ENCODE measurements at places on chromosomes 12 and 14.

DNA sequence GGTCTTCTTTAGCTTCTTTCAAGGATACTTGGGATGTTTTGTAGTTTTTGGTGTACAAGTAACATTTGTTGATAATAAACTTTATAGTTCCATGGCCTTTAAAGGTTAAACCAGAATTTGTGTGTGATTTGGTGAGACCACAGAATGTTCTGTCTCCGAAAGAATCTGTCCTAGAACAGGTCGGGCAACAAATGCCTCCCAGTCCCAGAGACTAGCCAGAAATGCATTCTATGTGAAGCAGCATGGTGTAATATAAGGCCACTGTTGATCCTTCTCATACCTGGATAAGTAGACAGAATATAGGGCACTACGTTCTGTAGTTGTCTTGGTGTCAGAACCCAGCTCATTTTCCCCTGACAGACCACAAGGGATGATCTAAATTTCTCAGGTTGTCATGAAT, 10.0 kb downstream of the STYK1 start:
- DNase-seq, result no peak

GRCh38 chr12:106078358-106079010, 60.3 kb downstream of the NUAK1 start:
- no peak for DNase-seq

DNA sequence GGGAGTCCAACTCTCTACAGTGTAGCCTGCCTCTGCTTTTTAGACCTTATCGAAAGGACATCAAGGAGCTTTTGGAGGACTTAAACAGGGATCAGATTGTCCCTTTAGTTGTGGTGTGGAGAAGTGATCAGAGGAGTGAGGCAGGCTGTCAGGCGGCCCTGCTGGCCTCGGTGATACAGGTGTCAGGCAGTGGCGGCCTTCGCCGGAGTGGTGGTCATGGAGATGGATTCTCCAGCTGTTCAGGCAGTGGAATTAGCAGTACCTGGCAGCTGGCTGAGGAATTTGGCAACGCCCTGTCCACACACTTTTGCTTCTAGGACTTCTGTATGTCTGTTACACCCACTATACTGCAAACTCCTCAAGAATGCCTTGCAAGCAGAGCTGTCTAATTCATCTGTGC, 4.2 kb upstream of the CLMN start:
- no peak for DNase-seq

DNA sequence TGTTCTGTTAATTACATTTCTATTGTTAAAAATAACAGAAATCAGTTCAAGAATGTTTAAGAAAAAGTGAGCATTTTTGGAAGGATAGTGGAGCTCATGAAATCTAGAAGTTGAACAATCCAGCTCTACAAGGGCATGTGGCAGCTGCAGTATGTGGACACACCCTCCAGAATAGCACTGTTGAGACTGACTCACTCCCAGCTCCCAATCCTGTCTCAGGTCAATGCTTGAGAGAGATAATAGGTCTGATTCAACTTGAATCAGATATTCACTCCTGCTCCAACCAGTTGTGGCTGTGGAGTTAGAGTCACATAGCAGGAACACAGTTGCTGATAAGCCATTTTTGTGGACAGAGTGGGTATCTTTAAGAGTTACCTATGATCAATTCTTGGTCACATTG, 113.0 kb upstream of the NTF3 start:
- DNase-seq, result no peak

DNA sequence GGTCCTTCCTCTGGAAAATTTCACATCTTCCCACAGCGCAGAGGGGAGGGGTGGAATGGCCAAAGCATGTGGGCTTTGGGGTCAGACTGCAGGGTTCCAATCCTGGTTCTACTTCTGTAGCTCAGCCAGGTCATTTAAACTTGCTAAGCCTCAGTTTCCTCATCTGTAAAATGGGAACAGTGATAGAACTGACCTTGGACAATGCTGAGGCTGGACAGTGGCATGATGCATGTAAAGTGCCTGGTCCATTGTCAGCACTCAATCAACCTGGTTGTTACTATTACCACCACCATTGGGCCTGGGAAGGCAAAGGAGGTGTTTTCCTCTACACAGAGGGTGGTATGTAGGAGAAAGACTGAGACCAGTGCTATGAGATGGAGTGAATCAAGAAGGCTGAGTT, 162.8 kb downstream of the VRK1 start:
- DNase-seq, result no peak

DNA sequence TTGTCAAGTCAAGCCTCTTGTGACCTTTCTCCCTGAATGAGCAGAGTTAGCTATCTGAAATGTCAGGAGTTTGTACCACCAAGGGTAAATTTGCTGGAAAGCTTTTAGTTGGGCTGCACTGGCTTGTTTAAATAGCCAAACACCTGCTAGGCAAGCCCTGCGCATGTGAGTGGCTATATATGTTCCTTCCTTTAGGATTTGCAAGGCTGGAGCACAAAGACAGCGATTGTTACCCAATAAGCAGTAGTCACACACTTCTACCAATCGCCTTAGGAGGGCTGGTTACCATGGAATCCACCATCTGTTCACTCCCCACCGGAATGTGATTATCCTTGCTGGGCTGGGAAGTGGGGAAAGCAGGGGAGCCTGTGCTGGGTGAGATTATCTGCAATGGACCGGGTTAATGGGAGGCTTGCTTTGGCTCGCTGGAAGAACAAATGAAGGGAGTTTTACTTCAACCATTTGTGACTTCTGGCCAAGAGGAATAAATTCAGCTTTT, 102.5 kb downstream of the FGD4 start:
- no peak for DNase-seq

- no peak for DNase-seq
Measured at GRCh38 chr12:57533108-57533507, 10.5 kb downstream of the MBD6 start.

DNA sequence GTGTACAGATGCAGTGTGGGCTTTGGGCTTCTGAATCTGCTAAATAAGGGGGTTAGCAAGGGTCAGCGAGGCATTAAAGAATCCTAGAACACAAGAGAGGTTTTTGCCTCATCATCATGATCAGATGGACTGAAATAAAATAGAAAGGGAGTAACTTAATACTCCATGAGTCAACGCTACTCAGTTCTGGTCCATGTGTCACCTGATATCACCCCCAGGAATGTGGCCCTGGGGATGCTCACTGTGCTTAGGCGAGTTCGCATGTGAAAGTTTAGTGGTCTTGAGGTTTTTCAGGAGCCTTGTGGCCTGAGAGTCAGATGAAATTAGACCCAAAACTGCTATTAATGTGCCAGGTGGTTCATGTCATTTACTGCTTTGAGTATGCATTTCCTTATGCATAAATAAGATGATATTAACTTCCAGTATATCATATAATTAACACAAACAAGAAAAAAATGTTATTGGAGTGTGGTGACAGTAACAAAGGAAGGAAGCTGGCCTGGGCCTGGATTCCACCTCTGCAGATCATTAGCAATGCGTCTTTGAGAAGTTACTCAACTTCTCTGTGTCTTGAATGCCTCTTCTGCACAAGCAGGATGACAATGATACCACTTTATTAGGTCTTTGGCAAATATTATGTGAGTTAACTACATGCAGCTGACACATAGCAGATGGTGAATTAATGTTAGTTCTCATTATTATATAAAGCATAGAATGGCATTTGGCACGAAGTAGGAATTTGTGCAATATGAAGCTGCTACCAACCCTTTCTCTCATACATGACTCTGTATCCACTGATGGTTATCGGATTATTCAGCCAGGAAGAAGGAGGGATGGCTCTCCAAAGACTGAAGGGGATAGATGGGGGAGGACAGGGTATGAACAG, 1272.6 kb downstream of the AACS start:
- DNase-seq, result no peak

DNA sequence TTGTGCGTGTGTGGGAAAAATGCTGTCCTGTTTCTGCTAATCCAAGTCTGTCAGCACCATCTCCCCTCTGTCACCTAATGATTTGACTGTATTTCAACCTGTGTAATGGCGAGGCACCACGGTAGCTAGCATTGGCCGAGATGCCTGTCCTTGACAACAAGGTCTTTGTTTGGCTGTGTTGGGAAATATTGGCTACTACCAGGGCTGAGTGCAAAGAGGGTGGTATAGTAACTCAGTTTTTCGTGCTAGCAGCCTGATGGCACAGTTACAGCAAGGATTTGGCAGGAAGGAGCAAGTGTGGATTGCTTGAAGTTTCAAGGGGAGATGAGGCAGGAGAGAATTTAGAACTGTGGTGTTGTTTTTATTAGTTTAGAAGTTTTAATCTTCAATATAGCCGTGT, 440.3 kb upstream of the RGS6 start:
- DNase-seq, result no peak

DNA sequence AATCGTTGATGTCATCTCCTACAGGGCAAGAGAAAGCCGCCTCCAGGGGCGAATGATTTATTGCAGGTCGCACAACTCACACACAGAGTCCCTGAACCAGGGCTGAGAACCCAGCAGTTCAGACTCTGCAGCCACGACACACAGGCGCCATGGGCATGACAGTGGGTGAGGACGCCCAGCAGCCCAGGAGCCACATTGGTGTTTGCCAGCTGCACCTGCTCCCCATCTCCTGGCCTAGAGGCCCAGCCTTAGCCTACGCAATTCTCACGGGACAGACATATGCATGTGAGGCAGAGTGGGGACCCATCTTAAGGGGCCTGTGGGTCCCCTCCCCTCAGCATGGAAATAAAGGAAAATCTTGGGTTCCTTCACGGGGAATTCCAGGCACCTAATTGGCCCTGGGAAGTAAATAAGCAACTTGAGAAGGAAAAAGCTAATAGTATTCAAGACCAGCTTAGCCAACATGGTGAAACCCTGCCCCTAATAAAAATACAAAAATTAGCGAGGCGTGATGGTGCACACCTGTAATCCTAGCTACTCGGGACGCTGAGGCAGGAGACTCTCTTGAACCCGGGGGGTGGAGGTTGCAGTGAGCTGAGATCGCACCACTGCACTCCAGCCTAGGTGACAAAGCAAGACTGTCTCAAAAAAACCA, 69.3 kb downstream of the RIMBP2 start:
- DNase-seq, result no peak

DNA sequence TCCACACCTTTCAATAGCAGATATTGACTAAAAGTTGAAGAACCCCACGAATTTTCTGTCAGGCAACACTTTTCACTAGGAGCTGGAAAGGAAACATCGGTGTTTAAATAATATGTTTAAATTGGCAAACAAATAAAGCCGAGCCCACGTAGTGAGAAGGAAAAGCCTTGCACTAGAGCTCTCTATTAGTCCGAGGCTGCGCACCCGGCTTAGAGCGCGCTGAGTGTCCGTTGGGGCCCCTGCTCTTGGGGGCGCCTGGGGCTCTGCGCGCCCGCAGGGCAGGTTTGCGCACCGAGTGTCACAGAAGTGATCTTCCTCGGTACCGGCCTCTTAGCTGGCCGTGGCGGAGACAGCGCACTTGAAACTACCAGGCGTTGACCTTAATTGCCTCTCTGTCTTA, 6.4 kb downstream of the TTC6 start:
- DNase-seq, result no peak

DNA sequence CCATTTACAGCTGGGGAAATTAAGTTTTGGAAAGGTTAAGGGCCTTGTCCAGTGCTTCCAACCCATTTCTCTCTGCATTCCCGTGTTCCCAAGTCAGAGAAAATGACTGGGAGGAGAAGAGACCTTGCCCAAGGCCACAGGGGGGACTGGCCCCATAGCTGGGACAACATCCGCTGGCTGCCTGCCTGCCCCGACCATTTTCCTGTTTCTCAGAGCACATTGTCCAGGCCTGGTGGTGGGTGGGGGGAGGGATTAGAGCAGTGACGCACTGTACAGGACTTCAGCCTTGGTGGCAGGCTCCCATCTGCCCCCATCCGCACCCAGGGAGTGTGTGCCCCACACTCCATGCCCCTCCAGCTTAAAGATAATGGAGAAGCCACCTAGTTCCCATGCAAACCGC, 27.7 kb downstream of the DIO3 start:
- DNase-seq, result no peak

DNA sequence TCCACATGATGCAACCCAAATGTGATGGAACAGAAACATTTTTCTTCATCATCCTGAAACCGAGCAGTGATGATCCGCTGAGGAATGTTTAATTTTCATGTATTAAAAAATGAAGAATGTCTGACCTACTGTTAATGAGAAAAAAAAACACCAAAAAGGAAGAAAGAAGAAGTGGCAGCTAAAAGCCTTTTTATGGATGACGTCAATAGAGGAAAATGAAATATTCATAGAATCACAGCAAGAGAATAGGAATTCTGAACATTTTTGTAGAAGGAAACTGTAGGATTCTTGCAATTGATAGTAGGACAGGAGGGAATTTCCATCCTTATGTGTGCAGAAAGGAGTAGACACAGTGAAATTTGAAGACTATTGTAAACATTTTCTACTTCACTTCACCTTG, 112.9 kb downstream of the PRKCH start:
- no peak for DNase-seq

- no peak for DNase-seq
Measured at GRCh38 chr14:34851395-34851794, 23.8 kb downstream of the BAZ1A start.

GRCh38 chr12:102726686-102727085, 190.4 kb downstream of the PAH start:
- DNase-seq, result no peak

DNA sequence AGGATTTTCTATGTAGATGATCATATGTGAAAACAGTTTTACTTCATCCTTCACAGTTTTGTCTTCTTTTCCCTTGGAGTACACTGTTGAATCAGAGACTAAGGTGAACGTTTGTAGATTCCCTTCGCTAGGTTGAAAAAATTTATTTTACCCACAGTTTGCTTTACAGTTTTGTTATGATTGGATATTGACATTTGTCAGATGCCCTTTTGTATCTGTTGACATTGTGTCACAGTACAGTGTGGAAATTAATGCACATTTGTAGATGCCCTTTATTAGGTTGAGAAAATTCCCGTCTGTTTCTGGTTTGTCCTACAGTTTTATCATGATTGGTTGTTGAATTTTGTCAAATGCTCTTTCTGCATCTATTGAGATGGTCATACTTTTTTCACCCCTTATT, 13.3 kb downstream of the G2E3 start:
- no peak for DNase-seq

DNA sequence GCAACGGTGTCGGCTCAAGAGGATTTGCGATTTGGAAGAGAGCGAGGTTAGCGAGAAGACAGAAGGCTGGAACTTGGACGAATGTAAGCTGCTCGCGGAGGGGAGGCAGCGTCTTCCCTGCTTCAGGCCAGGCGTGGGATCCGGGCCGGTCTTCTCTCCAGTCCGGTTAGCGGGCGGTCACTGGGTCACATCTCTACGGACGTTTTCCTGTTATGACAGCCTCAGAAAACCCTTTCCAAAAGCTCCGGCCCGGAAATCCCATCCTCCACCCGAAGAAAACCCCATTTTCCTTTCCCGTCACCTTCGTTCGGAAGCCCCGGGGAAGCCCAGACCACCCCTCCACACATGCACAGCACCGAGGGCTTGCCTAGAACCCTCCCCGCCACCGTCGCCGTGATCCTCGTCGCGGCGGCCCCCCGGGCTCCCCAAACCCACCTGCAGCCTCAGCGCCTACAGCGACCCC, 268 bp downstream of the NDUFB1 start:
- no peak for DNase-seq

GRCh38 chr12:46179693-46180452, 89.0 kb downstream of the SLC38A1 start:
- no peak for DNase-seq

- DNase-seq, result no peak
Measured at GRCh38 chr12:116880817-116881324, 370 bp downstream of the HRK start.

GRCh38 chr12:64545081-64545382, 65.3 kb upstream of the RASSF3 start:
- DNase-seq, result no peak

GRCh38 chr14:99774556-99775307, 18.5 kb upstream of the EML1 start:
- DNase-seq, result no peak

GRCh38 chr12:51393676-51394545, 2.7 kb upstream of the GALNT6 start:
- DNase-seq, result peak; percentile 48
